ENCODE measurements at places on chromosomes 5 and 9.

DNA sequence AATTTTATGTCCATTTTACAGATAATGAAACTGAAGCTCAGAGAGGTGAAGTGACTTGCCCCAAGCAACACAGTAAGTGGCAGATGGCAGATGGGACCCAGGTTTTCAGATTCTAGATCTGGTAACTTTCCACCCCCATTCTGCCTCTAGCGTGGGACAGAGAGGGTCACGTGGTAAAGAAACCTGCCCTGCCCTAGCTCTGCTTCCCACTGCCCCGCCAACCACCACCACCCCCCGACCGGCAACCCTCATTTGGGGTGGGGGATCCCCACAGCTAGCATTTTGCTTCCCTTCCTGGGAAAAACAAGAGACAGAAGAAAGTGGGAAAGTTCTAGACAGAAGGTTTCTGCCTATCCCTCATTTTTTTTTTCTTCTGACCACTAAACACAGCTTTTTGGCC is 172.5 kb downstream of the ACTL7B start:
- DNase-seq = no peak

DNA sequence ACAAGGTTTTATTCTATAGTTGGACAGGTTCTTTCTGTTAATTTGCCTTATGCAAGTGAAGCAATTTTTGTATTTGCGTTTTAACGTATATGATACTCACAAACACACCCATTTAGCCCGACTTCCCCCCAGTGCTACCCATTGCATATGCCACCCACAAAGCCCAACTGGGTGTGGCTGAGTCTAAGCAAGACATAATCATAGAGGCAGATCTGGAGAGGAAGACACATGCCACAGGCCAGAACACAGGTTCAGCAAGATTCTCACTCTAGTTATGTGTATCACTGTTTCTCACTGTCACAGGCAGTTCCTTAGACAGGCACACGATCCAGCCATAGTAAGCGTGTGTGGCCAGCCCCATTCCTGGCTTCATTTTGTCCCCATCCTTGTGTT is 29.0 kb upstream of the PUM3 start:
- DNase-seq = peak; percentile 32

- DNase-seq = no peak
Measured at GRCh38 chr5:151293624-151294023, 9.9 kb downstream of the SLC36A3 start.

- no peak for DNase-seq
Measured at GRCh38 chr9:95116002-95116807, 201.3 kb downstream of the FANCC start.

GRCh38 chr9:85872463-85872862 is 68.5 kb upstream of the NAA35 start:
- no peak for DNase-seq

- DNase-seq = no peak
Measured at GRCh38 chr5:109307951-109308350, 101.8 kb downstream of the PJA2 start.

- no peak for DNase-seq
Measured at GRCh38 chr5:112320408-112320807, 98.7 kb downstream of the EPB41L4A start.

DNA sequence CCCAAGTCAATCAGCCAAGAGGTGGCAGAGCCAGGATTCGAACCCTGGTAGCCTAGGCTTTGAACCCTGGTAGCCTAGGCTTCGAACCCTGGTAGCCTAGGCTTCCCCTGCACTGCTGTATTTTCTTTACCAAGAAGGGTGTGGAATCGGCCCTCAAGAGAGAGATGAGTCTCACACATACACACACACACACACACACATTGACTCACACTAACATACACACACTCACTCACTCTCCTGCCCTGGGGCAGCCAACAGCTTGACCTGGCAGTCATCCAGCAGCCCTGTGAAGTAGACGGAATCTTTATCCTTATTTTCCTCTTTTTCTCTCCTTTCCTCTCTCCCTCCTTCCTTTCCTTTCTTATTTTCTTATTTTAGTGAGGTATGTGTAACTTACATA is 55.4 kb upstream of the RPL26L1 start:
- no peak for DNase-seq

DNA sequence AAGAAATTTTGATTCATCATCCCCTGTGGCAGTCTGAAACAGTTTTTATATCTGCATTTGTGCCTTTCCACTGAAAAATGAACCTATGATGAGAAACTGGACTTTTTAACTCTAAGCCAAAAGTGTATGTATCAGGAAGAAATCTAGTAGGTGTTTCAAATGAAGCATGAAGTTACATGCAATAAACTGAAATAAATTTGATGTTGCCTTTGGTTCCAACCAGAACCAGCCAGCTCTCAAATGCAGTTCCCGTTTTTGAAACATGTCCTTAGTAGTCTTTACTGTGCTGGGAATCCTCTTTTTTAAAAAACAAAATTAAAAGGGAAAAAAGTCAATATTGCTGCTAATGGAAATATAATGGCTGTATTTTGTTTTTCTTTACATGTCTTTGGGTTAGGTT is 43.9 kb downstream of the HACD4 start:
- DNase-seq = no peak

GRCh38 chr5:163614787-163615186 is 109.4 kb downstream of the MAT2B start:
- DNase-seq = no peak

- no peak for DNase-seq
Measured at GRCh38 chr9:116661037-116661954, 25.8 kb upstream of the TRIM32 start.

DNA sequence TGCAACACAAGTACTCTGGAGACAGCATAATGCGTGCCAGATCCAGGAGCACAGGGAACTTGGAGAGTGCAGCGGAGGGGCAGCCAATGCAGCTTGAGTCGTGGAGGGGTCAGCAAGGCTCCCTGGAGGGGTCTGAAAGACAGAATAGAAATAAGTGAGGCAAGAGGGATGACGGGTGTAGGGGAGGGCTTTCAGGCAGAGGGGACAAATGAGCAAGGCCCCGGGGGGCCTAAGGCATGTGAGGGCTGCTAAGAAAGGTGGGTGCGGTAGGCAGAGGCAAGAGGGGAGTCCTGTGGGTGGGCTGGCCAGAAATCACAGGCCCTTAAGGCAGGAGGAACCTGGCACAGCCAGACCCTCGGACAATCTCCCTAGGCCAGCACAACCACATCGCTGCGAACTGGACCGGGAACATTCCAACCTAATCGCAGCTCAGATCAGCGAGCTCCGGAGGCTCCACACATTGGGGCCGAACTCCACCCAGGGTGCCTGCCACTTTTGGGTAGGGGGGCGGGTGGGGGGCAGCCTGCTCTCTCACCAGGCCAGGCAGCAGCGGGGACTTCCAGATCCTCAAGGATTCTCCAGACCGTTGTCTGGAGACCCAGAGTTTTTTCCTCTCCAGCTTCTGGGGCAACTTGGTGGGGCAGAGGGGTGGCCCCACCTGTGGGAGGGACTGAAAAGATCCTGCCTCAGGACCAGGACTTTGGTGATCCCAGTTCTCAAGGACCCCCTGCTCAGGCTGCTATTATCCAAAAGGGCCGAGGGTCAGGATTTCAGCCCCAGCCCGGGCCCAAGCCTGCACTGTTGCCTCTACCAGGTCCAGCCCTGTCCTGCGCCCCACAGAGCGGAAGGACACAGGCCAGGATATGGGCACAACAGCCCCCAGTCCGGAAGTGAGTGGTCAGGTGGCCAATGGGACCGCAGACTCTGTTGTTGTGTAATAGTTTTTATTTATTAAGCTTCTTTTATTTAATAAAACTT is 22.7 kb upstream of the CYSTM1 start:
- DNase-seq = no peak

DNA sequence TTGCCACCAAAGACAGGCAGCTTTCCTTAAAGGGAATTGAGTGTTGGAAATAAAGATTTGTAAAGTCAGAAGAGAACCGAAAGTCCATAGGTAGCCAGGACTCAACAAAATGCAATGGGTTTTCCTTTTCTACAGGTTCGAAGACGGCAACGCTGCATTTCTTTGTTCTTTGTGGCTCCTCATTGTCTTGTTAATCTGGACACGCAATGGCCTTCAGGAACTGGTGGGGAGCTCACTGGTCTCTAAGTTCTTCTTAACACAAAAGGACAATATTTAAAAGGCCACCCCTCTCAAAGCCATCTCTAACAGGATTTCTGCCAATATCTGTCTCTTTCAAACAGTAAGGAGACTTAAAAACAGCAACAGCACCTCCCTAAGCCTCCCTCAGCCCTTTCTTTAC is 170.6 kb downstream of the RMI1 start:
- no peak for DNase-seq

DNA sequence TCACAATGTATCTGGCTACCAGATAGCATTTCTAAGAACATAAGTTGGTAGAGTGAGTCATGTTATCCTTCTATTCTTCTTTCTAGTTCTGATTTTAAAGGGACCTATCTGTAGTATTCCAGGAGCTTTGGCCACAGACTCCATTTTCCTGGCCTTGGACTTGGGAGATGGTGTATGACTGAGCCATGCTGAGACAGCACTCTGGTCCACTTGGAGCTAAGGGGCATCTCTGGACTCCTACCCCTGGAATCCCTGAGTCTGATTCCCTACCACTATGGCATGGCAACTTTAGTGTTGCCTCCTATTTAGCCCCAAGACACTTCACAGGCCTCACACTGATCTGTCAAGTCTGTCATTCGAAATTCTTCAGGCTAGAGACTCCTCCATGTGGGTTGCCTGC is 58.8 kb downstream of the BAAT start:
- no peak for DNase-seq

- no peak for DNase-seq
Measured at GRCh38 chr5:72634444-72634843, 127.2 kb upstream of the ZNF366 start.

DNA sequence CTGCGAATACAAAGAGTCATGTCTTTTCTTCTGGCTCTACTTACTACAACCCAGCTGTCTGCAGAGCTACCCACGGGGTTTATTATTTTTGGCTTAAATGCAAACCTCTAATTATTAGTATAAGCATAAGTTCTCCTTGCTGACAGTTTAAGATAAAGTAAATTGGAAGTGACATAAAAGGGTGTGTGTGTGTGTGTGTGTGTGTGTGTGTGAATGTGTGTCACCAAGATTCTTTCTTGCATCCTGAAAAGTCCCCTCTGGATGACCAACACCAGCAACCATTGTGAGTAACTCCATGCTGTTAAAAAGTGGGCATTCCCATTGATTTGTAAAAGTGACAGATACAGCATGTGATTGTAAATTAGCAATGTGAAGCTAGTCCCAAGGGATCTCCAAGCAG is 803.8 kb upstream of the ZNF608 start:
- no peak for DNase-seq

DNA sequence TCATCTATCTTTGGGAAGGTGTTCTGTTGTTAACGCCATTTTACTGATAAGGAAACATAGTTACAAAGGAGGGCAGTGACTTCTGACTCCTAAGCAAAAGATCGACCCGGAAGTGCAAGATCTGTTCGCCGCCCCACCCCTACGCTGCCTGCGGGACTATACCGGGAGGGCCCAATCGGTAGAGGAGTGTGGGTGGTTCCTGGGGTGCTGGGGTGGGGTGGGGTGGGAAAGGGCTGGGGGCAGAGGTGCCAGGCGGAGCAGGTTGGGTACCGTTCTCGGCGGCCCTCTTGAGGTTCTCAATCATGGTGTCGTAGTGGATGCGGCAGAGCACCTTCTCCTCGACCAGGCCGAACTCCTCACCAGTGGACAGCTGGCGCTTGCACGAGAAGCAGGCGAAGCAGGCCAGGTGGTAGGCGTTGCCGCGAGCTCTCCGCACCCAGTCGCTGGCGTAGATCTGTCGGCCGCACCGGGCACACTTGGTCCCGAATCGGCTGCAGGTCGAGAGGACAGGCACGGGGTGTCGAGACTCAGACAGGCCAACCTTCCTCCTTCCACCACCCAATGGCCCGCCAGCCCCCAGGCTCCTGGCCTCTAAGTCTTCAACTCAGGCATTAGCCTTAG is 11.8 kb downstream of the LHX6 start:
- DNase-seq = no peak

- no peak for DNase-seq
Measured at GRCh38 chr5:77628840-77629508, 9.5 kb downstream of the OTP start.

DNA sequence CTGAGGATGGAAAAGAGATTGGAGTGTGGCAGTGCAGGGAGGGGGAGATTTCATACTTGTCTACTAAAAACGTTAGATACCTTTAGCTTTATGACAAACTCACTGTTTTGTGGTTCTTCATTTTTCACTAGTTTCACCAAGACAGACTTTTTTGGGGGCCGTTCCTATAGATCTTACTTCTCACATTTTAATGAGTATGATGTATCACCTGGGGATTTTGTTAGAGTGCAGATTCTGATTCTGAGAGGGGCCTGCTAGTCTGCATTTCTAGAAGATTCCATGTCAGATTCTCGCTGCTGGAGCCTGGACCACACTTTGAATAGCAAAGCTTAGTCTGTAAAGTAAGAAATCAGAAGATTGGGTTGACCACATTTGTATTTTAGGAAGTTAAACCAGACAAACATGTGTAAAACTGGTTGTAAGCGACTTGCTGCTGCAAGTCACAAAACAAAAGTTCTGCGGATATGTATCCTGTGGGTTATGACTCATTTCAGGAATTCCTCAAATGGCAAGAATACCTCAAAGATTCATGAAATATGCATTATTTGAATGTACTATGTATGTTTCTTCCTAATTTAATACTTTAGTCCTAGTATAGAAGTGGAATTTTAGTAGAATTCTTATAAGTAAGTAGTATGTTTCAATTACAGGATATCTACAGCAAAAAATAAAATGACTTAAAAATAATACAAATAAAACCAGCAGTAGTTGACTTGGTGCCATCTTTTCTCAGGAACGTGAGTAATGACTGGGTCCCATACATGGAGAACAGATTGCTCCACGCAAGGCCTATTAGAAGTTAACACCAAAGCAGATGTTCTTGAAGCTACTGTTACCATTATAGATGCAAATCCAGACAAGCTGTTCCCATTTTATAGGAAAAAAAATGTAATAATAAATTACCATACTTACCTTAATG is 27.8 kb downstream of the NFIL3 start:
- DNase-seq = no peak

DNA sequence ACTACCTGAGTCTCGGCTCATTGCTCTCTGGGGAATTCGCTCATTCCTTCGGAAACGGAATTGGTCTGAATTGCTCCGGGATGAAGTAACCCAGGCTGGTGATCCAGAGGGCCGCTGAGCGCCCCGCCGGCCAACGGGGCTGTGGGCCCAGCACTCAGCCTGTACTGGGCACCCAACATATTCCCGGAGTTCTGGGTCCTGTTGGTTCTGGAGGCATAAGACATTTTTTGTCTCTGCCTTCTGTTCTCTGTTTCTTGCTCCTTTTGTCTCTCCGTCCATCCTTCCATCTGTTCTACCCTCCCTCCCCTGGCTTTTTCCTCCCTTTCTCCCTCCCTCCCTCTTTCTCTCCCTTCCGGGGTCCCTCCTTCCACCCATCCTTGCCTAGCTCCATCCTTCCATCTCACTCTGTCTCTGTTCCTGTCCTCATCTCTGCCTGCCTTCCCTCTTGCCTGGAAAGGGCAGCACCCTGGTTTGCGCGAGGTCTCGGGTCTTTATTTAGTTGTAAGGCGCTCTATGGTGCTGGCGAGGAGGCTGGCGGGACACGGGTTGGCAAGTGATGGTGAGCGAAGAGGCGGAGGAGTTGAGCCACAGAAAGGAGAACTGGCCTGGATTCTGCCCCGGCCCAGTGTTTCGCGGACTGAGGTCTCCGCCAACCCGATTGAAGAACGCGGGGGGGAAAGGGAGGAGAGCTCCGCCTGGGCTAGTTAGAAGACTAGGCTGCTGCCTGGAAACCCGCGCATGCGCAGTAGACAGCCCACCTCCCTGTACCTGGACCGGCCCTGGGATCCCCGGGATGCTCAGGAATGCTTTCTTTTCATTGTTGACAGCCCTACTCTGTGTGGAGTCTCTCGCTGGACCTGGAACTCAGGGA is 1468.0 kb downstream of the FOXD4L5 start:
- DNase-seq = peak; percentile 86
